ENCODE measurements at places on chromosomes 12 and 14. TPM values are rescaled to one million over a fixed set of nuclear protein-coding genes. Genes with fewer than 3 reads are reported as not detected.

Gene ABHD12B
- not detected for total RNA-seq

DNA sequence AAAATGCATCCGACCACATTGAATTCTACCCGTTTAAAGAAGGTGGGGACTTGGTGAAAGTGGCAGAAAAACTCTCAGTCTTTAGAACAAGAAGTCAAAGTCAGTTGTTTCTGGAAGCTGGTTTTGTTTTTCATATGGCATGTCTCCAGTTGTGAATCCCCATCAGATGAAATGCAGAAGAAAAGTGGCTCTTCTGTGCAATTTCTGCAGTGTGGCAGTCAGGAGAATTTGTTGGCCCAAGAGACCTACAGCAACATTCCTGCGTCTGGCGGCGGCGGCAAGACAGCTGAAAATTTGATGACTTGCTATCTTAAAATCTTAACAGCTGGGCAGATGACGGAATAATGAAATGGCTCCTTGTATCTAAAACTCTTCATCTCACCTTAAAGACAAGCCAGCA is 201.5 kb downstream of the FOXN3 start:
- no peak for DNase-seq

Gene KRT75
- not detected for total RNA-seq

Gene TMEM30B
- 1.1 TPM for total RNA-seq

GRCh38 chr12:65561798-65562382 is 262.4 kb upstream of the HMGA2 start:
- no peak for DNase-seq

DNA sequence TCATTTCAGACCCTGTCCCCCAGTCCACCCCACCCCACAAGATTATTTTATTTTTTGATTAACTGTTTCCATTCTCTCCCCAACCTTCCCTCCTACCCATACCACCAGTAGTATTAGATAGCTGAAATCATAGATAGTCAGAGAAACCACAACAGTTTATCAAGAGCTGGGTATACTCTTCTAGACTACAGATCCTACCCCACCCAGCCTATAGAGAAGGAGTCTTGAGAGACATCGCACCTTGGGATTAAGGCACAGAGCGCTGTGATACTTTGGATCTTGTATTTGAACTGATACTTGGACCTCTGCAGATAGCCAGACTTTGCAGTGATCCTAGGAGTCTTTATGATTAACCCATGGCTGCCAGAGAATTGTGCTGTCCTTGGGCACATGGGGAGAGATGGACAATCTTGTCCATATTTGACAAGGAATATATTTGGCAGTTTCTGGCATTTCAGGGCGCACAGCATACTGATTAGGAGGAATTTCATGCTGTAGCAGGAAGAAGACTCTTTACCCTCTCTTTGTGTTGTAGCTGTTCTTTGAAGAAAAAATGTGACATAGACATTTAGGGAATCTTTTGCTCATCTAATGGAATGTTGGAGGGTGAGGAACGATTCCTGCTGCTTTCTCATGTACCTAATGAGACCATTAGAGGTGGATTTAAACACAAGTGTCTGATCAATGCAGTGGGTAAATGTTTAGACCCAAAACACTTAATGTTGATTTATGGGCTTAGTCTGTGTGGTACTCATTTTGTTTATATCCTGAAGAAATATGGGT is 982 bp downstream of the RBMS2 start:
- DNase-seq = no peak

DNA sequence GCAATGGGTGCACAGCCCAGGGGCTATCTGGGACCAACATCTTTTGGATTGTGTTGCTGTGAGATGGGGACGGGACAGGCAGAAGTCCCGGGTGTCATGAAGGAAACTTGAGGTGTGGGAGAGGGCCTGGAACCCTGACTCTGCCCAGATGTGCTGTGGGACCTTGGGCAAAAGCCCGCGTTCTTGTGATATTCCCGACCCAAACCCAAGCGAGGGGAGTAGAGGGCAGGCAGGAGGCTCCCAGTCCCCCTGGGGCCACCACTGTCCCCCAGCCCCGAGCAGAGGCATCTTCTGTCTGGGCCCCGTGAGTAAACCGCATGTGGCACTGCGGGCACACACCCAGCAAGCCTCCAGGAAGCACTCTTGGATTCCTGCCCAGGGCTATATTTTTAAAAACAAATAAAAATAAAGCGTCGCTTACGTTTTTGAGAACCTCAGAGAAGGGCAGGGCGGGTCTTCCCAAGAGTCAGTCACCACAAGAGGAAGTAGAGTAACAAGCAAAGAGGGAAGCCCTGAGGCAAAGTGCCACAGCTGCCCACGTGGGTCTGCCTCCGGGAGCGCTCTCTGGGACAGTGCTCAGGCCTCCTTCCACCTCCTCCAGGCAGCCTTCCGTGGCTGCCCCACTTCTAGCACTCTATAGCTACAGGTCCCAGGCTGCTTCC is 39.5 kb downstream of the BEGAIN start:
- no peak for DNase-seq

Gene TAS2R9
- total RNA-seq = not detected

DNA sequence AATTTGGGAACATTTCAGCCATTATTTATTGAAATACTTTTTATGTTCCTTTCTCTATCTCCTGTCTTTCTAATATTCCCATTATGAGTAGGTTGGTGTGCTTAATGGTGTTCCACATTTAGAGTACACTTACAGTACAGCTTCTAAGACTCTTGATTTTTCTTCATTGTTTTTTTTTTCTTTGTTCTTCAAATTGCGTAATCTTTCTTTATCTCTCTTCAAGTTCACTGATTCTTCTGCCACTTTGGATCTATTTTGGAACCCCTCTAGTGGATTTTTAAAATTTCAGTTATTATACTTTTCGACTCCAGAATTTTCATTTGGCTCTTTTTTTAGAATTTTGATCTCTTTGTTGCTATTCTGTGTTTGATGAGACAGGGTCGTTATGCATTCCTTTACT is 157.7 kb downstream of the ADGRD1 start:
- no peak for DNase-seq

Gene FSCB
- total RNA-seq = not detected

Gene PMCH
- total RNA-seq = 0.30 TPM

GRCh38 chr12:112980491-112981158 is 2.3 kb downstream of the OAS2 start:
- no peak for DNase-seq

Gene CIDEB
- 6.5 TPM for total RNA-seq

- no peak for DNase-seq
These were observed 1052.7 kb downstream of the TMEM121 start for GRCh38 chr14:106579084-106579483.

Gene NELL2
- total RNA-seq = 22.8 TPM

Gene NR4A1
- 34.5 TPM for total RNA-seq

Gene CLSTN3
- 9.9 TPM for total RNA-seq

GRCh38 chr14:68834816-68835215 is 41.9 kb upstream of the ZFP36L1 start:
- DNase-seq = no peak

DNA sequence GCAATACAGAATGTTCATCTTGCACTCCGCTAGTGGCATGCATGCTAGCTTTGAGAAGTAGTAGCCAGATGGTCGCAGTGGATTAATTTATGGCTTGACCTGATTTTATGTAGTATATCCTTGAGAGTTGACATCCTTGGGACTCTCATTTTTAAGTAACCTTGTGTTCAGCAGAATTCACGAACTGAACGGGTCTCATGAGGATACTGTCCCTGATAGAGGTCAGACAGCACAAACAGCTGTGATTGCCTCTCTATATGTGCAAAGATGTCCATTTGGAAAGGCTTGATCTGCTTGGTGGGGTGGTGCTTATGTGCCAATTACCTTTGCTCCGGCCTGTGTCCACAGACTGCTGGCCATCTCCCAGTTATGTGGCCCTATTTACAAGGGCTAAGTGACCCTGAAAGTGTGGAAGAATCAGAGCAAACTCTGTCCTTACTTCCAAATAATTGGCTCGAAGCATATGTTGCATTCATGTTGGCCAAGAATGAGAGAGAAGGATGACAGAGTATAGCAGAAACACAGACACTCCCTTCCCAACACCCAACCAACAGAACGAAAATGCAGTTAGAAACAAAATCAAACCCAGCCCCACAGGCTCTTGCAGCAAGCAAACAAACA is 167.1 kb downstream of the CRADD start:
- DNase-seq = no peak

Gene RFX4
- not detected for total RNA-seq

DNA sequence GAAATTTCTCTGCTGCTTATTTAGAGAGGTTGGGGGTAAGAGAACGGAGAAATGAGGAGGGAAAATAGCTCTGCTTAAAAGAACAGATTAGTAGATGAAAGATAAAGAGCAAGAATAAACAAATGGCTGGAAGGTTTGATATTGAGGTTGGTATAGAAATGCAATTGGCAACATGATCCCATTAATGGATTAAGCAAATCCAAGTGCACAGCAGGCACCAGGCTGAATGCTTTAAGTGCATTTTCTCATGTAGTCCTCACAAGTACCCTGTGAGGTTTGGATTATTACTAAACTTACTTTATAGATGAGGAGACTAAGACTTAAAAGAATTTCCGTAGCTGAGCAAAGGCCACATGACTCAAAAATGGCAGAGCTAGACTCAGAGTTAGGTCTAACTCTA is 76.9 kb upstream of the ATF1 start:
- no peak for DNase-seq

Gene LALBA
- total RNA-seq = not detected

GRCh38 chr12:120620624-120621023 is 19.8 kb upstream of the CABP1 start:
- no peak for DNase-seq

- DNase-seq = no peak
These were observed 174.3 kb upstream of the PWP1 start for GRCh38 chr12:107511292-107511691.

Gene NEUROD4
- total RNA-seq = not detected

DNA sequence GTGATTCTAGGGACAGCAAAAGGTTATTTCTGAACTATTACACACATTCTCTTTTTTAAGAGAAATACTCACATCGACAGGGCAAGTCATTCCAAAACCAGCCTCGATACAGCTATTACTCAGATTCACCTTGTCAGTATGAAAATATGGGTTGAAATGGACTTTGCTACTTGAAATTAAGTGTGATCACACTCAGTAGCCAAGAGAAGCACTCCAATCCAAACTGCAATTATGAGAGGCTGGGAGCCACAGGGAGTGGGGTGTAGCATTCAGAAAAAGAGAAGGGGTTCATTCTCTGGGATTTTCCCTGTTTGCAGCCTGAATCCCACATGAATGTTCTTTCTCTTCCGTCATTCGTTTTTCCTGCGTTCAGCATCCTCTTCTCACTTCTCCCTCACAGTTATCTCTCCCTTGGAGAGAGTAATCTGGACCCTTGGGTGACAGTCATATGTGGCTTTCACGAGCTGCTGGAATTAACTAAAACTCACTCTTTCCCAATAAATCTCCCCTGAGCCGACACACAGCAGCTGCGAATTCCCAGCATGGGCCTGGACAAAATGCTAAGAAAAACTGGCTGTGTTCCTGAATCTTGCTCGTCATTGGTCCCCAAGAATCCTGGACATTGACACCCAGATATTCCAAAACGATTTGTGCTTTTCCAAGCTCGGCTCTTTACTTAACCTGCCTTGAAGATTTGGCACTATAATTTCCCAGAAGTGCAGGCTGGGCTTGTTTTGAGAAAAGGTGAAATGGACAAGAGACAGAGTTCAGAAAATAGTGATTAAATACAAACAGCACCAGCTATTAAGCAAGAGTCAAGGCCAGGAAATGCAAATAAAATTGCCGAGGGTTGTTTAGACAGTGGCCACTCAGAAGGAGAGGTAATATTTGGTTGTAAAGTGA is 199.5 kb upstream of the PLEKHG7 start:
- no peak for DNase-seq

- no peak for DNase-seq
These were observed 7.3 kb downstream of the KRT83 start for GRCh38 chr12:52313926-52314325.

Gene RBP5
- not detected for total RNA-seq

DNA sequence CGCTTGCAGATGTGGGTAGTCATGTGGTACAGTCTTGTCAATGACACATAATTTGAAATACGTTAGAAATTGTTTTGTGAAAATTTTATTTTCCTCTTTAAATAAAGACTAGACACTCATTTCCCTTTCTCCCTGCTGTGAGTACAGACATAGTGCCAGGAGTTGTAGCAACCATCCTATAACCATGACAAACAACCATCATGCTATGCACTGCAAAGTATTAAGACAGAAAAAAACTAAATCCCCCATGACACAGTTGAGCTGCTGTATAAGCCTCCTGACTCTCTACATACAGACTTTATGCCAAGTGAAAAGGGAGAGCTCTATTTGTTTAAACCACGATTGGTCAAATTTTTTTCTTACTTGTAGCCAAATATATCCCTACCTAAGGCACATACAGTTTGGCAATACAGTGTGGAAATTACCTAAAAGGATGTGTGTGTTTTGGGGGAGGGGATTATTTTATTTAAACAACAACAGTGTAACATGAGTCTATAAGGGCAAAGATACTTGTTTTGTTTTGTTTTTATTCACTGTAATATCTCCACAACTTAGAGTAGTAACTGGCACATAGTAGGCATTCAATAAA is 45.0 kb upstream of the KRR1 start:
- DNase-seq = no peak

Gene CARMIL3
- 1.8 TPM for total RNA-seq

DNA sequence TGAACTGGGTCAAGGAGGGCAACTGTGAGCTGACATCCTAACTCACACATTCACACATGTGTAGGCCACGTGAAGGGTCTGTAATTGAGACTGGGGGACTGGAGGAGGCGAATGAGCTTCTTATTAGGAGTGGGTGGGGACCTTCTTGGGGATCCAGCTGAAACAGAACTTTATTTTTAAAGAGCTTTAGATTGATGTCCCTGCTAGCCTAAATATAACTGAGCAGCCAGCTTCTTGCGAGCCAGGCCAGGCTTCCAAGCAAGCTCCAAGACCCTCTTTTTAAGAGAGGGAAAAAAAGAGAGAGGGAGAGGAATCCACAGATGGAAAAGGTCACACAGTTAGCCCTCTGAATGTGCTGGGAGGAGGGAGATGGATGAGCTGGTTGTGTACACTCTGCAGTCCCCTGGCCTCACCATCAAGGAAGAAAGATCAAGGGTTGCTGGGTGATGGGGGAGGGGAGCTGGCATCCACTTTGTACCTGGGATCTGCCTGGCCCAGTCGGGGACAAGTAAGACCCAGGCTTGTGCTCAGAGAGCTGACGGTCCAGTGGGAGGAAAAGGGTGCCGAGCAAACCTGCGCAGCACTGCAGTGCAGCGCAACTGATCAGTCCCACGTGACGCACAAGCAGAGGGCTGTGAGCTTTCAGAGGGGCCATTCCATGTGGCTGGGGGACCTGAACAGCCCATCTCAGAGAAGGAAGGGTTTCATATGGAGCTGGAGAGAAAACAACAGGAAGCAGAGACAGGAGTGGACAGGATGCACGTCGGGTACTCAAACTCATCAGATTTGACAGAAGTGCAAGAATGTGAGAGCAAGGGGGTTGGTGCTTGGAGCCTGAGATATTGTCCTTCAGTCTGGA is 154.5 kb downstream of the ZFP36L1 start:
- no peak for DNase-seq

GRCh38 chr12:14275886-14276285 is 89.6 kb upstream of the ATF7IP start:
- no peak for DNase-seq

Gene PRH2
- not detected for total RNA-seq

GRCh38 chr12:81958406-81958805 is 199.3 kb upstream of the PPFIA2 start:
- no peak for DNase-seq
